ENCODE measurements at places on chromosomes 1 and 21. TPM values are rescaled to one million over a fixed set of nuclear protein-coding genes. Genes with fewer than 3 reads are reported as not detected.

DNA sequence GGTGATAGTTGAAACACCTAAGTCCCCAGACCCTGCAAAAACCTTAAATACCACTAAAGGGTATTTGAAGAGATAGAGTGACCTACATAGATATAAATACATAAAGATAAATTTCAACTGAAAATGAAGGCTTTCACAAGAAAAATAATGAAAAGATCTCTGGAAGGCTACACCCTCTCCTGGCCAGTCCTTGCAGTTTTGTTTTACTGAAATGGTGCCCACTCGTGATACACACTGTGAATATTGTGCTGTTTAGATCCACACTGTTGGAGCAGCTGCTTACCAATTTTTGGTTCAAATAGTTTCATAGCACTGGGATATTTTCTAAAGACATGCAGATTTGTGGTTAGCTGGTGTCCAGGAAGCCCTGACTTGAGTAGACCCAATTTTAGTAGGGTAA, 31.5 kb upstream of the RNF187 start:
- peaks cover 3% of the 10 kb centered on the region for H3K27me3 ChIP-seq
- H3K36me3 ChIP-seq, result no peaks in the 10 kb centered on the region
- no peak overlapping the region for H3K27ac ChIP-seq
- no peak for DNase-seq

The CSF3R gene
- polyA plus RNA-seq, result not detected

- H3K27ac ChIP-seq, result no peak overlapping the region
- H3K36me3 ChIP-seq, result no peaks in the 10 kb centered on the region
- H3K4me3 ChIP-seq, result no peak overlapping the region
Observed at GRCh38 chr1:190667914-190668313, 190.2 kb upstream of the BRINP3 start.

GRCh38 chr1:94825936-94826335, 5.8 kb downstream of the SLC44A3 start:
- no peak overlapping the region for H3K27ac ChIP-seq
- no peak overlapping the region for H3K4me3 ChIP-seq
- DNase-seq, result no peak

The LCE2C gene
- 0.41 TPM for polyA plus RNA-seq

The EFNA3 gene
- 4.4 TPM for polyA plus RNA-seq

GRCh38 chr1:168295411-168296114, 14.9 kb downstream of the TBX19 start:
- H3K36me3 ChIP-seq, result no peaks in the 10 kb centered on the region
- peaks cover under 1% of the 10 kb centered on the region for H3K4me1 ChIP-seq
- DNase-seq, result no peak
- H3K4me3 ChIP-seq, result no peak overlapping the region
- H3K27me3 ChIP-seq, result no peaks in the 10 kb centered on the region

The GJA4 gene
- not detected for polyA plus RNA-seq

- no peak overlapping the region for H3K27ac ChIP-seq
- peaks cover 3% of the 10 kb centered on the region for H3K4me1 ChIP-seq
- H3K36me3 ChIP-seq, result no peaks in the 10 kb centered on the region
- H3K4me3 ChIP-seq, result no peak overlapping the region
- peaks cover 15% of the 10 kb centered on the region for H3K27me3 ChIP-seq
Observed at GRCh38 chr21:45043541-45044020, 30.8 kb upstream of the ADARB1 start.

The LAPTM5 gene
- polyA plus RNA-seq, result 0.40 TPM

All from keratinocyte (primary cell).